ENCODE measurements at places on chromosomes 13 and 19. TPM values are rescaled to one million over a fixed set of nuclear protein-coding genes. Genes with fewer than 3 reads are reported as not detected.

Gene OR7A5
- total RNA-seq: not detected

Gene CYP4F8
- total RNA-seq: not detected

Gene CYP2A13
- total RNA-seq: not detected

Gene ZNF135
- total RNA-seq: not detected

Gene MEDAG
- not detected for total RNA-seq

Gene MEX3D
- total RNA-seq: 69.2 TPM
